ENCODE measurements at places on chromosomes 16 and 17. TPM values are rescaled to one million over a fixed set of nuclear protein-coding genes. Genes with fewer than 3 reads are reported as not detected.

DLX4 gene
- total RNA-seq = 1.3 TPM

DNA sequence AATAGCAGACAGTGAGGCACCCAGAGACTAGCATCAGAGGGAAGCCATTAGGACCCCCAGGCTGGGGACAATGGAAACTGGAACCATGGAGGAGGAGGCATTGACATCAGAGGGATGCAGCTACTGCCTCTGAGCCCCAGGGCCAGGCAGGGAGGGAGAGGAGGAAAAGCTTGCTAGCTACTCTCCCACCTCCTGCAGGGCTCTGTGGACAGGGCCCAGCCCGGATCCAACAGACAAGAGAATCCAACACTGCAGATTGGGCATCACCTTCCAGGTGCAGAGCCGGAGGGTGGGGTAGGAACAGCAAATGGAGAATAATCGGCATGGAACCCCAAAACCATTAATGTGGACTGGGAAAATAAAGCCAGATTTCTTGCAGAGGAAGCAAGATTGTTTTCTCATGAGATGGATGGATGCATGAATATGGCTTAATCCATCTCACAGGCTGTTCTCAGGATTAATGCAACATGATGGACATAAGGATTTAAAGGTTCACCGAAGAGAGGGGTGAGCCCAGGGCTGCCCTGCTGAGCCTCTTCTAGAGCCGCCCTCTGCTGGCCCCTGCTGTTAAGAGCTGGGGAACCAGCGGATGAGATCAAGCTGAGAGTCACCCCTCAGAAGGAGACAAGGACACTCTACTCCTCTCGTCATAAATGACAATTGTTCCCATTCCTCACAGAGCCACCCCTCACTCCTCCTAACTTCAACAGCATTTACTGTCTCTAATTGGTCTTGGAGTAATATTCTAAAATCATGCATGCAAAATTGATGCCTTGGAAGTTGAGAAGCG is 48.8 kb downstream of the DNAH3 start:
- DNase-seq = peak; percentile 32

- peak; percentile 46 for DNase-seq
Measured at GRCh38 chr16:8572919-8573724, 17.2 kb downstream of the TMEM114 start.

PYY gene
- not detected for total RNA-seq

DNA sequence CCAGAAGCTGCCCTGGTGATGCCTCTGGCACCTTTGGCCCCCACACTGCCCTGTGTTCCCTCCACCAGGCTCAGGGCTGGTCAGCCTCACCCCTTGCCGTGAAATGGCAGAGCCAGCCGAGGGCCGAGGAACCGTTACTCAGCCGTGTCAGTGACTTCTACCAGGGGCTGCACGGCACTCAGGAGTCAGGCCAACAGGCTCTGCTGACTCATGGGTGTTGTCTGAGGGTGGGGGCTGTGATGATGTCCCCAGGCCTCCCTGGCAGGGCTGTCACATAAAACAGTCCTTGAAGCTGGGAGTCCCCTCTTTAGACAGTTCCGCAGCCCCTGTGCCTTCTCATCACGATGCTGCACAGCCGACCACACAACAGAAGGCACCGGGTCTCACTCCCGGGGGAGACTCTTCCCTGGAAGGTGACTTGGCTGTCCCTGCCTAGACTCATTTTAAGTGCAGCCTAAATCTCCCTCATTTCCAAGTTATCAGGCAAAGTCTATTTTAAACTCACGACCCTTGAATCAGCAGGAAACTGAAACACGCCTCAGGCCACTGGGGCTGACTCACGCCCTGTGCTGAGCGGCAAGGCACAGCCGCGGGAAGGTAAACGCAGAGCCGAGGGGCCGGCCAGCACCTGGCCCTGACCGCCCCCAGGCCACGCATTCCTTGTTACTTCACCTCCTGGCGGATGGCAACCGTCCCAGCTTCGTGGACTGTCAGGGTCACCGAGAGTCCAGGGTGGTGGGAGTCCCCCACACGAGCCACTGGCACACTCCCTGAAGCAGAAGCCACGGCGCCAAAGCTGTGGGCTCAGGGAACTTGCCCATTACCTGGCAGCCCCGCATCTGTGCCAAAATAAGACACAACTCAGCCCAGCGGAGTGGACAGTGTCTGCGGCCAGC is 102.6 kb downstream of the ZNF778 start:
- DNase-seq = no peak

DNA sequence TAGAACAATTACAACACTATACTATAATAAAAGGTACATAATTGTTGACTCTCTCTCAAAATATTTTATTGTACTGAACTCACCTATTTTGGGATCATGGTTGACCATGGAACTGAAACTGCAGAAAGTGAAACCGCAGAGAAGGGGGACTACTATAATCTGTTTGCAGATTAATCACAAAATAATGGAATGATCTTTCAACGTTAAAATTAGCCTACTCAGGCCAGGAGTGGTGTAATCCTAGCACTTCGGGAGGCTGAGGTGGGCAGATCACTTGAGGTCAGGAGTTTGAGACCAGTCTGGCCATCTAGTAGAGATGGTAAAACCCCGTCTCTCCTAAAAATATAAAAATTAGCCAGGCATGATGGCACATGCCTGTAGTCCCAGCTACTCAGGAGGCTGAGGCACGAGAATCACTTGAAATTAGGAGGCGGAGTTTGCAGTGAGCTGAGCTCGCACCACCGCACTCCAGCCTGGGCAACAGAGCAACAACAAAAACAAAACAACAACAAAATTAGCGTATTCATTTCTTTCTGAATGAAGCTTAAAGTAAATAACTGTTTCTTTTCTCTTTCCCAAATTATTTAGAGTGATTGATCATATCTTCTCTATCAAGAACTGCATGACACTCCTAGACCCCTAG is 45.6 kb downstream of the IKZF3 start:
- DNase-seq = no peak

DNA sequence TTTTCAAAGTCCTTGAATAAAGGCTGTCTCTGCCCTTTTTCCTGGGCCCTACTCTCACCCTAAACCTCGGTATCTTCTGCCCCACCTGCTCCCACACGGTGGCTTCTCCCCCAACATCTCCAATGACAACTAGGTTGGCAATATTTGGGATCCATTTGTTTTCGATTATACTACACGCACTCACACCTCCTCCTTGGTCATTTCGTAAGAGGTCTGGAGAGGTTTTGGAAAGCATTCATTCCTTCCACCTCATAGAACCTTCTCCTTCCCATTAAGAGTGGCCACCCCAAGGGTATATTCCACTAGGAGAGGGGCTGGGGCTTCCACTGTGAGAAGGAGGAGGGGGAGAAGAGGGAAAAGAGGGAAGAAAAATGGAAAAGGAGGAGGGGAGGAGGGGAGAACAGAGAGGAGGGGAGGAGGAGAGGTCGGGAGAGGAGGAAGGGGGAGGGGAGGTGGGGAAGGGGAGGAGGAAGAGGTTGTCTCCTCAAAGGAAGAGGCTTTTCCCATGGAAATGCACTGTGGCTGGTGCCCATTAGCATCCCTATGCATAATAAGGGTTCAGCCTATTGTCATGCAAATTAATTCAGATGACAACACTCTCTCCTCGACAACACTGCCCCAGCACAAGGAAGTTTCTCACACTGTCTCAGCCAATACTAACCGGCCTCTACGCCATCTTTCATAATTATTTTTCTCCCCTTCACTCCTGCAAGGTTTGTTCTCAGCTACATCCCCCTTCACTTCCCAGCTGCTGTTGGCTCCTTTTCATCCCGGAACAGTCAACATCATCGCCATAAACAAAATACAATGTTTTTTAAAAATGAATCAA is 30.0 kb downstream of the SOX9 start:
- no peak for DNase-seq

VPS35 gene
- total RNA-seq = 105 TPM

ELMO3 gene
- total RNA-seq = 7.6 TPM

DNA sequence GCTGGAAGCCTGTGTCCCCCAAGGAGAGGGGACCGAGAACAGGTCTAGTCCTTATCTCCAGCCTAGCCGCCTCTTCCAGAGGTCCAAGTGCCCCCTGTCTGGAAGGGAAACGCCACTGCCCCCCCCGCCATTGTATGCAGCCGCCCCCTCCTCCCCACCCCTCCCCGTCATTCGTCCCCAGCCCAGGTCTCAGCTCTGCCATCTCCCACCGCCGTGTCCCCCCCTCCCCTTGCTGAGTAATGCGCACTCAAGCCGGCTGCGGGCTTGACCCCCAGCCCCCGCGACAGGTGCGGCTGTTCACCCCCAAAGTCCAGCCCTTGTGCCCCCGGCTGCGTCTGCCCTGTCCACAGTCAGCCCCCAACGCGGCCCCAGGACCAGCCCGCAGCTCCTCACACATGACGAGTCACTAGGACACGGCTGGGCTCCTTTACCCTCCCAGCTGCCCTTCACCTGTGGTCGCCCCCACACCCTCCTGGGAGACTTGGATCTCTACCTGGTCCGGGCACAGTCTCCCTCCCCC is 622 bp downstream of the GPRC5B start:
- DNase-seq = no peak

DNA sequence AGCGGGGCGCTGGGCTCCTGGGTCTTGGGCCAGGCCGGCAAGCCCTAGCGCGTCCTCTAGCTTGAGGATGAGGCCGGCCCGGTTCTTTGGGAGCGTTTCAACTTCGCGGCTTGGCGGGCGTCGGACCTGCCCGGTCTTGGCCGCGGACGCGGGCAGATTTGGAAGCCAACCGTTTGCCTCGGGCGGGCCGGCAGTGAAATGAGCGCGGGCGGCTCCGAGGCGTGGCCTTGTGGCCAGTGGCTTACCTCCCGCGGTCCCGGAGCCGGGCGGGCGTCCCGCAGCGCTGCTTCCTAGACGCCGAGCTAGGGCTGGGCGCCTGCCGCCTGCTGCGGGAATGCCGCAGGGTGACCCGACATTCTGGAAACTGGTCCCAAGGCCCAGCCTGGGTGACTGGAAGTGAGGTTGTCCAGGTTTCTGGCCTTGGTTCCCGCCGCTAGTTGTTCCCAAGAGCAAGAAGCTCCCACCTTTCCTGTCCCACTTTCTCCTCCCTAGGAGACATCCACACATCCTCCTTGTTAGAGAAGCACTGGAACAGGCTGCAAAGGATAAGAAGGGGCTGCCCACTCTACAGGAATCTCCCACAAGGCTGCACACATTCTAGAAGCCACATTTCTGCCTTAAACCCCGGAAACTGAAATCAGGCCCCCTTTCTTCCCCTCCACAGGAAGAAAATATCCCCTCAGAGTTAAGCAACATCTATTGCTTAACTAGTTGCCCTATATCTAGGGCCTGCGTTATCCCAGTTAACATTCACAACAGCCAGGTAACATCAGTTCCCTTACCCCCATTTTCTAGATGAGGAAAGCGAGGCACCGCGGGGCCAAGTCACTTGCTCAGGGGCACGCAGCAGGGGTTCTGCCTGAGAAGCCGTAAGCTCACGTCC is 4.5 kb upstream of the CBX8 start:
- no peak for DNase-seq

GRCh38 chr17:53919356-53919755 is 96.6 kb downstream of the KIF2B start:
- DNase-seq = no peak

- no peak for DNase-seq
Measured at GRCh38 chr17:80395402-80396151, 19.4 kb upstream of the ENDOV start.

SLC38A8 gene
- total RNA-seq = not detected

DNA sequence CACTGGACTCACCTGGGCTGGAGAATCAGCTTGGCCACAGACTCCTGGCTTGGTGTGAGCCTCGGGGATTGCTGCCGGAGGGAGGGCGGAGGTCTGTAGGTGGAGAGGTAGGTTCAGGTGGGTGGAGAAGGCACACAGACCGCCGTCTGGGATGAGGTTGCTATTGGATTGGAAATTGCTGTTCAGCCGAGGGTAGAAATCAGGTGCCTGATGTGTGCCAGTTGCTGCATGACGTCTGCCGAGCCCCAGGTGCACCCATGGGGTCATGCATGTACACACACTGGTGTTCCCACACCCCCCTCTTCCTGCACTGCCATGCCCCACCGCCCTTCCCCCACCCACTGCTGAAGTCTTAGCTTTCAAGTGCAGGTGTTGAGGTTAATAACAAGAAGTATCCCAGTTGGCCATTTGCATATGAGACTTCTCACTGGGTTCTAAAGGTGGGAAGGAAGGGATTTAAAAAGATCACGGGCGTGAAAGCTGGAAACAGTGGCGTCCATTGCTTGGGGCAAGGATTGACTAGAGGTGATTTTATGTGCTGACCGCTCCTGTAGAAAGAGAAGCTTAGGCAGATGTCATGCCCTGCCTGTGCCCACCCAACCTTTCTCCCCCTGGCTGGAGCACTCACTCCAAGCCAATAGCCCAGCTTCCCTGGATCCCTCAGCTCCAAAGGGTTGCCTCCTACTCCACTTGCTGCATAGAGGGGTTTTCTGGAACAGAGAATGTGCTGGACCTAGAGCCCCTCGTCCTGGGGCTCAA is 193.6 kb downstream of the CCDC182 start:
- DNase-seq = peak; percentile 100

DNA sequence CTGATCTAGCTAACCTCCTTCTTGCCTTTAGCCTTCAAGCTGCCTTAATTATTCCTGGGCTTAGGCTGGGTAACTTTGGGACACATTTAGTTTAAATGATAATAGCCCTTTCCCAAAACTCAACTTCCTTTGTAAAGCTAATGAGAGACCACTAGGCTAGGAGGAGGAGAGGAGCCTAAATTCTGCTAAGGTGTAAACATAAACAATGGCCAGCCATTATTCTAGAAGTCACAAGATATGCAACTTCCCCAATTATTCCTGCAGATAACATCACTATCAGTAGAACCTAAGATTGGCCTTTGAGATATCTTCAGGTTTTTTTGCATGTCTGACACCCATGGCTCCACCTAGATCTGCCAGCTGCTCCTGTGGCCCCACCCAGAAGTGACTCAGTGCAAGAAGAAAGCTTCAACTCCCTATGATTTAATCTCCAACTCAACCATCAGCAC is 131.2 kb upstream of the FAM20A start:
- DNase-seq = no peak
